ENCODE measurements at places on chromosomes 3 and 15.

- no peak for DNase-seq
Measured at GRCh38 chr15:32688151-32688639, 29.6 kb upstream of the GREM1 start.

DNA sequence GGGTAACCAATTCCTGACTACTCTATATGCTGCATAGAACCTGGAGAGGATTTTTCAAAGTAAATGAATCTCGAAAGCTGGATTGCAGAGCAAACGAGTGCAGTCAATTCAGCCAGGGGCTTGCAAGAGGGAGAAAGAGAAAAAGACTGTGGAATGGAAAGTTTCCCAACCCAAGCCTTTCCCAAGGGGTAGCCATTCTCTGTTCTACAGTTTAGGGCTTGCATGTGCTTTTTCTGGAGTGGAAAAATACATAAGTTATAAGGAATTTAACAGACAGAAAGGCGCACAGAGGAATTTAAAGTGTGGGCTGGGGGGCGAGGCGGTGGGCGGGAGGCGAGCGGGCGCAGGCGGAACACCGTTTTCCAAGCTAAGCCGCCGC is 511 bp upstream of the RARB start:
- DNase-seq = no peak

GRCh38 chr3:126028096-126028495 is 55.8 kb downstream of the SLC41A3 start:
- DNase-seq = no peak

- DNase-seq = no peak
Measured at GRCh38 chr3:147937341-147937740, 528.2 kb downstream of the ZIC1 start.

DNA sequence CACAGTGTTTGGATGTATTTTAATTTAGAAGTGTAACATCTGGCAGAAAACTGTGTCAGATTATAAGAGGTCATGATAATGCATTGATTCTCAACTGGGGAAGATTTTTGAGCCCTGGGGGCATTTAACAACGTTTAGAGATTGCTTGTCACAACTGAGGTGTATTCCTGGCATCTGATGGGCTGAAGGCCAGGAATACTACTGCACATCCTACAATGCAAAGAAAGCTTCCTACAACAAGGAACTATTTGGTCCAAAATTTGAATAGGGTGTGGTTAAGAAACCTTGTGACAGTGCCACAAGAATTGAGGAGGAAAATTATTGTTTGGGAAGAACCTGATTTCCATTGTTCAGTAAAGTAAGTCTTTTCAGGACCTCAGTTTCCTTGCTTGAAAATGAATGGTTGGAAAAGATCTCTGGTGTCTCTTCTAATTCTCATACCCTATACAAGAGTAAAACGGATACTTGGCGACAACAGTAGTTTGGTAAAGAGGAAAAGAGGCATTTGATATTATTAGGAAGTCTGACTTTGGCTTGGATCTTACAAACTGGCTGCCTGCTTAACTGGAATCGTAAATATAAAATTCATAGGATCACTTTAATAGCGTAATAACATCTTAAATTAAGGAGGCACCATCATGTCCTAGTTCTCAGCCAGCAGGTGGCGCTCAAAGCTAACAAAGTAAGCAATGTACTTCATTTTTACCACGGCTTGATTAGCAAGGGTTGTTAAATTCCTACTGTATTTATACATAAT is 4.3 kb downstream of the DAZL start:
- peak; percentile 82 for DNase-seq

DNA sequence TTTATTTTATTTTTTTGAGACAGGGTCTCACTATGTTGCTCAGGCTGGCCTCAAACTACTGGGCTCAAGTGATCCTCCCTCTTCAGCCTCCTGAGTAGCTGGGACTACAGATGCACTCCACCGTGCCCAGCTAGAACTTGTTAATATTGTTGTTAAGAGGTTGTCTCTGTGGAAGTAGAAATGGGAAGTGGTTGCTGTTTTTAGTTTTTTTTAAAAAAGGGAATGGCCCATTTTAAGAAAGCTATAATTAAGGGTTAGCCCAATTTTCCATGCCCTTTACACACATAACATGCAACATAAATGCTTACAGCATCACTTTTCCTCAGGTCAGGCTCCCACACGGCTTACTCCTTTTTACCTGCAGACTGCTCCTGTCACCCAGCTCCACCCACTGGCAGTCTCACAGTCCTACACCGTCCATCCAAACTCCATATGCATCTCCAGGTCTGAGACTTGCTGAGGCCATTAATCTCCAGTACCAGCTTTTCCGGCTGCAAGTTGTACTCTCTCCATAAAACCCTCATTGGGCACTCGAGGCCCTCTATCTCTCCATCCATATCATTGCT is 19.8 kb downstream of the MORC1 start:
- DNase-seq = peak; percentile 7

- peak; percentile 35 for DNase-seq
Measured at GRCh38 chr15:71443538-71443937, 328.3 kb downstream of the THSD4 start.

DNA sequence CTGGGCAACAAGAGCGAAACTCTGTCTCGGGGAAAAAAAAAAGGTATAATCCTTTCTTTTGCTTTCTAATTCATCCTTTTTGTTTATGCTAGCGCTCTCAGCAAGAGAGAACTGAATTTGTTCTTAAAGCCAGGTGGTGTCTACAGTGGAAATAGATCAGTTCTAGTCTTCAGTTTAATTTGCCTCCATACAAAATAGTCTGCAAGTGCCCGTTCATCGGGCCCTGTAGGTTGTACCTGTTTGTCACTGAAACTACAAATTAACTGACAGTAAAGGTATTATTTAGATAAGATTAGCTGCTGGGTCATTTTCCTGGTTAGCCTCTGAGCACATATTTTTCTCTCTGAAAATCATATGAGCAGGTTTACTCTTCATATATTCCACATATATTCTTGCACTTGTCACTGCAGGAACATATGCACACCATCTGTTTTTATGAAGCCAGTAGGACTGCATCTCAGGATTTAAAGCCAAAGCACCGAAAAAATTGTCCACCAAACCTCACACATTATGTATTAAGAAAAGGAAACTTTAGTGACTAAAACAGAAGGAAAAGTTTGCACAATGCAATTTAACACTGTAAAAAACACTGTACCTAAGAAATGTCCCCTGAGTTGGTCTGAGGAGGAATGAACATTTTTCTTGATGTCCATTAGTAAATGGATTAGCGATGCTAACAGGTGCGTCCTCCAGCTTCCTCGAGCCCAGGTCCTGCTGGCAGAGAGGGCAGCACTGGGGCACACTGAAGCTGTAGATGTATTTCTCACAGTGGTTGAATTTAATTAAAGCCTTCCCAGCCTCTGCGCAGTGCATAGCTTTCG is 437 bp downstream of the MKRN2OS start:
- DNase-seq = no peak

Measured in hematopoietic multipotent progenitor cell treated with erythropoietin and hydrocortisone succinate and interleukin-3 and kit ligand, for 8 days (in vitro differentiated cells).